NT2/D1 (cell line): ENCODE measurements at places on chromosomes 3 and 15.

GRCh38 chr3:190870127-190870526 is 7.6 kb upstream of the GMNC start:
- no peak for DNase-seq

DNA sequence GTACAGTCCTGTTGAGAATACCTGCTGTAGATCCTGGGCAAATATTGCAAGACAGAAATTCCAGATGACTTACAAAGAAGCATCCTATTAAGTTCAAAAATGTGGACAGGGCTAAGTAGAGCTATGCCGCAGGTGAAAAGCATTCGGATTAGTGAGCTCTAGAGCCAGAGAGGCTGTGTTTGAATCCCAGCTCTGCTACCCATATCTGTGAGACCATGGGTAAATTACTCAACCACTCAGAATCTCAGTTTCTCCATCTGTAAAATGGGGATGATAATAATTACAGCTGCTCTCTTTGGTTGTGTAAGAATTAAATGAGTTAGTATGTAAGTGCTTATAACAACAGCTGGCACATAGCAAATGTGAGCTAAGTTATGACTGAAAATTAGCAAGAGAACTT is 3.9 kb downstream of the ADAMTS7 start:
- DNase-seq: no peak

GRCh38 chr15:28107111-28107903 is 8.2 kb upstream of the OCA2 start:
- DNase-seq: no peak

DNA sequence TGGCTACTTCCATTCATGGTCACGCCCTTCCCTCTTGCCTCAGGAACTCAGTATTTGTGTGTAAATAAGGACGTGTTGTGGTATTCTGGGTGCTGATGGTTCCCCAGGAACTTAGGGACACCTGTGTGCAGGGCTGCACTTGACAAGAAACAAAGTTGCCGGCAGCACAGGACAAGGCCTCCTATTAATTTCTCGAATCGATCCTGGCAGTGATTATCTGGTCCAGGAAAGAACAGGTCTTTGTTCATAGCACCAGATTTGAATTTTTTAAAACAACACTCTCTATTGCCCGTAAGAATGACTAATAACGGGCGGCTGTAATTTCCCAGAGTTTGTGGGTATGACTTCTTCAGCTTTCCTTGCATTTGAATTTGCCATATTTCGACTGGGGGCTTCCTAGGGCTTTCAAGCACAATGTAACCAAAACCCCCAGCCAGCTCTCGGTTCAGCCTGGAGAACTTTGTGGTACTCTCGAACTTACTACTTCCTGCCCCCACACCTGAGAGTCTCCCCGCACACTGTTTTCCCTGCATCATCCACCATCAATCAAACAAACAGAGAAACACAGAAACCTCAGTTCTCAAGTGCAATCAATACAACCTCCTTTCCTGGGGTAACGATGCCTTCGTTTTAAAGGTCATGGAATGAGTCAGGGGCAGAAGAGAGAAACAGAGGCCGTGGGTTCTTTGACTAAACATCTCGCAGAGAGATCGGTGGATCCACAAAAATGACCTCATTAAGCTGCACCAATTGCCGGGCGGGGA is 241.7 kb upstream of the ICE2 start:
- DNase-seq: no peak

- no peak for DNase-seq
Observed at GRCh38 chr15:98304371-98304770, 343.9 kb downstream of the ARRDC4 start.

GRCh38 chr3:114879059-114880031 is 267.7 kb downstream of the ZBTB20 start:
- no peak for DNase-seq

GRCh38 chr3:53803124-53803815 is 42.9 kb downstream of the CHDH start:
- DNase-seq: no peak

GRCh38 chr3:25306066-25306465 is 122.0 kb upstream of the RARB start:
- no peak for DNase-seq

DNA sequence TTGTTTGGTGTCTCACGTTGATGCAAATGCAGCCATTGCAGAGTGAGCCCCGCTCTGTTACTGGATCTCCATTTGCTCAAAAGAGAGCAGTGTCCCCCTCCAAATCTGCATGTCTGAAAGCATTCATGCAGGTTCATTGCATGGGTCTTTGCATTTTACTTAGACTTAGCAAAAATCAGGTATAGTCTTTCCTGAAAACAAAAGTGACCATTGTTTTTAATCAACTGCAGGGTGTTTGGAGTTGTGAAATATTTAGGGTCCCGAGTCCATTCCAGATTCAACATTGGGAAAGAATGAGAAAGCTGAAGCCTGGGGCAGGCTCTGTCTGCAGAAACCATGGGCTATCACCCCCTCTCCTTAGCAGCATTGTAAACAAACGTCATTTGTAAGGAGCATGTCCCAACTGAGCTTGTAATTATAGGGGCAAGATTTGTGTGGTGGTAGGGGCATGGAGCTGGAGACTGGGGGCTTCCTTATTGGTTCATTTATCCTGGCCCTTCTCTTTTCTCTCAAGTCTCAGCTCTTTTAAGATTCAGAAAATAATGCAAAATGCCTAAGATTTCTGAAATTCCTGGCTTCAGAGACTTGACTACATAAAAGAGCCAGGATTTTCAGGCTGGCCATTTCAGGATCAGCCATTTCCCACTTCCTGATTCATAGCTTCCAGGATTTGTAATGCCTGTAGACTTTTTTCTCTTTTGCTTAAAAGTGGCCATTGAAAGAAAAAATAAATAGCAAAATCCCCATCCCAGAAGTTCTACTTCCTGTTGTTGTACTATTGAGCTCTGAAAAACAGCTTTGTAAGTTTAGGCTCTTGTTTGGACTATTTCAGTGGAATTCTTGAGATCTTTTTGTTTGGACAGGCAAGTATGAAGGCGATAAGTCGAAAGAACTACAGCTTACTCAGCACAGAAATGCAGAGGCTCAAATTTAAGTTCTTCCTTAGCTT is 23.0 kb downstream of the IGF1R start:
- DNase-seq: peak; percentile 75

GRCh38 chr3:155069729-155070128 is 10.4 kb upstream of the MME start:
- DNase-seq: no peak

DNA sequence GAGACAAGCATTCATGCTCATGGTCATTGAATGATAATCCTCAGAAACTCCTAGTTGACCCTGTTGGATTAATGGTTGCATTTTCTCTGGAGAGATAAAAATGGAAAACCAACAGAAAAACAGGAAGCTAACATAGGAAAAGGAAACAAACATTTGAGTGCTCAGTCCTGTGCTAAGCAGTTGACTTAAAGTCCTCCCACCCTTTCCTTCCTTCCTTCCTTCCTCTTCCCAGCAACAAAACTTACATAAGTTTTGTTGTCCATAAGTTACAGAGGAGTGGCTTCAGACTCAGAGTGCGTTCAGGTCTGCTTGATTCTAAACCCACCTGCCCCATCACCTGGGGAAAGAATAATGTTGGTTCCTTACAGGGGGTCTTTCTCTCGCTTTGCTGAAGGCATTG is 163.8 kb upstream of the RGMA start:
- DNase-seq: no peak

GRCh38 chr15:82543160-82543559 is 2.9 kb upstream of the RPS17 start:
- no peak for DNase-seq

- DNase-seq: no peak
Observed at GRCh38 chr3:157226173-157226847, 66.4 kb upstream of the CCNL1 start.

DNA sequence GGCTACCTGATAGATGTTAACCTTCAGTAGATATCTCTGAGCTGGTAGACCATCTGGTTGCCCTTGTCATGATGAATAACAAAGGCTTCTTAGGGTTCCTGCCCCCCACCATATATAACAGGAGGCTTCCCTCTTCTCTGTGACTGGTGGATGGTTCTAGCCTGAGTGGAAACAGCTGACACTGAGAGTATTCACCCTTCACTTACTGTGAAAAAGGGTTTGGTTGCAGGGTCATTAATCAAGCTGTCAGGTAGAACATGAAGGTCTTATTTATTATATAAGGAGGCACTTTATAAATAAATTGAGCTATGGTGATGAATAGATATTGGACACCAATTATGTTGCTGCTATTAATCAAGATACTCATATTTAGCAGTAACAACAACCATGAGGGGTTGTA is 58.6 kb downstream of the CACNA2D3 start:
- no peak for DNase-seq

DNA sequence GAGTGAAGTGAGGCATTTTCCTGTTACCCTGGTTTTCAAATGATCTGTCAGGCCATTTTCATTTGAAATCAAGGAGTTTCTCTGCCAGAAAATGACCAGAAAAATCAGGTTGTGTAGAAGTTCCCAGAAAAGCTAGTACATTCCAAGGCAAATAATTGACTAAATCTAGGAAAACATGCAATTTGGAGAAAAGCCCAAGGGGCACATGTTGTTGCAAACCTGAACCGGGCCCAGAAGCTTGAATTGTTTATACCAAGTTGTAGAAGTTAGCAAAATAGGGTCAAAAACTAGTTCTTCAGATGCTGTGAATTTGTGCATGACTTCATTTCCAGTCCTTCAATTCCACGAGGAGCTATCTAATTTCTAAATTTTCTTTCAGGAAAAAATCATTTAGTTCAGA is 31.0 kb downstream of the TRIM42 start:
- no peak for DNase-seq

DNA sequence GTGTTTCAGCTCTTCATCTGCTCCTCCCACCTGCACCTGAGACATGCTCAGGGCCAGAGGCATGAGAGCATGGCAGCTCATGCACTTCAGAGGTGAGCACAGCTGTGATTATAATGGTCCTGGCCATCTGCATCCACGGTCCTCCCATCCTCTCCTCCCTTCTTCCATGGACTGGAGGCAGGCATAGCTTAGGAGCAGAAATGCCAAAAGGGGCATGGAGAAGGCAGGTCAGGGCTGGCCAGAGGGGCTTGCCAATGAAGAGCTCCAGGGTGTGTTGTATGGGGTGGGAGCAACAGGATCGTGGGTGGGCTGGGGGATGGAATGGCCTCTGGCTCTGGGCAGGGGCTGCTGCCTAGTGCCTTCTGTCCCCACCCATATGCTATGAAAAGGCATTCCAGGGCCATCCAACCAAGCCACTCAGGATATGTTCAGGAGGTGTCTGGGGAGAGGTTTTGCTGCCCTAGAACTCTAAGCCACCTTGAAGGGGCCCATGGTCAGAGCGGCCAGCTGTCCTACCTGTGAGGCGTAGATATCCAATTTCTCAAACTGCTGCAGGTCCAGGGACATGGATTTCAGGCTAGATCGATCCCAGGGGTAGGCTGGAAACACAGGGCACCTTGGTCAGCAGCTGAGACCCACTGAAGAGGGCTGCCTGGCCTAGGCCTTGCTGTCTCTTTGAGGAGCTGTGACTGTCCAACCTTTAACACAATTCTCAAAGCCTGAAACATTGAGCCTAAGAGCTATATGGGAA is 26.1 kb downstream of the KY start:
- DNase-seq: no peak

- DNase-seq: no peak
Observed at GRCh38 chr15:89899295-89899945, 5.6 kb upstream of the AP3S2 start.

DNA sequence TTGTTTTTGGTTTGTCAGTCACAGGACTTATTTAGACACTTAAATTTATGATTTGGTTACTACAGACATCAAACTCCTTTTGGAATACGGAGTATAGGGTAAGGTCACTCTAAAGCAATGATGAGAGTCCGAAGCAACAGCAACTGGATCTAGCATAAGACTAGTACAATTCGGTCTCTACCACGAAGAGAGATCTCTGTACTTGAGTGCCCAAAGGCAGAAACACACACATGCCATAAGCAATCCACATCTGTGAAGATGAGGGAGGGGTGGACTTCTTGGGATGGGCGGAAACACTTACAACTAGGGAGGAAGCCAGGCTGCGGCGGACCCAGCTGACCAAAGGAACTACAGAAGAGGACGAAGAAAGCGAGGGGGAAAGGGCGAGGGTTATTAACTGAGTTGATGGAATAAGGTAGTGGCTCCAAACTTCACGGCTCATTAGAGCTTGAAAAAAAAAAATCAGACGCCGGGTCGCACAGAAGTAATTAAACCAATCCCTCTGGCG is 595 bp downstream of the DPH6 start:
- no peak for DNase-seq

- no peak for DNase-seq
Observed at GRCh38 chr3:24923570-24923969, 428.9 kb upstream of the THRB start.

GRCh38 chr3:194986208-194987043 is 284.5 kb downstream of the XXYLT1 start:
- DNase-seq: no peak

DNA sequence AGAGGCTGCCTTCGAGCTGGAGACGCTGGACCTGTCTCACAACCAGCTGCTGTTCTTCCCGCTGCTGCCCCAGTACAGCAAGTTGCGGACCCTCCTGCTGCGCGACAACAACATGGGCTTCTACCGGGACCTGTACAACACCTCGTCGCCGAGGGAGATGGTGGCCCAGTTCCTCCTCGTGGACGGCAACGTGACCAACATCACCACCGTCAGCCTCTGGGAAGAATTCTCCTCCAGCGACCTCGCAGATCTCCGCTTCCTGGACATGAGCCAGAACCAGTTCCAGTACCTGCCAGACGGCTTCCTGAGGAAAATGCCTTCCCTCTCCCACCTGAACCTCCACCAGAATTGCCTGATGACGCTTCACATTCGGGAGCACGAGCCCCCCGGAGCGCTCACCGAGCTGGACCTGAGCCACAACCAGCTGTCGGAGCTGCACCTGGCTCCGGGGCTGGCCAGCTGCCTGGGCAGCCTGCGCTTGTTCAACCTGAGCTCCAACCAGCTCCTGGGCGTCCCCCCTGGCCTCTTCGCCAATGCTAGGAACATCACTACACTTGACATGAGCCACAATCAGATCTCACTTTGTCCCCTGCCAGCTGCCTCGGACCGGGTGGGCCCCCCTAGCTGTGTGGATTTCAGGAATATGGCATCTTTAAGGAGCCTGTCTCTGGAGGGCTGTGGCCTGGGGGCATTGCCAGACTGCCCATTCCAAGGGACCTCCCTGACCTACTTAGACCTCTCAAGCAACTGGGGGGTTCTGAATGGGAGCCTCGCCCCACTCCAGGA is 21.1 kb downstream of the NRROS start:
- no peak for DNase-seq

DNA sequence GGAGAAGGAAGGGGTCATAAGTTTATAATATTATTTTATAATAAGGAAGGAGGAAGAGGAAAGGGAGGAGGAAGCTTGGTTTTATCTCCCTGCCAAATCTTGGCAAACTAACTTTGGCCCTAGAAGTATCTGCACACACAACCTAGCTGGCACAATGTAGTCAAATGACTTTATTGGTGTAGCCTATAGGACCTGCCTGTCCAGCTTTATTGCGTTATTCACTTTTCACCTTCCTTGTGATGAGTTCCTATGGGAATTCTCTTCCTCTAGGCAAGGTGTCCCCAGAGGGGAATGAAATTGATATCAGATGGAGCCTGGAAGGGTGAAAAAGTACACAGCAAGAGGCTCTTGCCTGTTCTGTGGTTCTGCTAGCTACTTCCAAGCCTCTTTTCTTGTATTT is 111.2 kb upstream of the SLC25A36 start:
- no peak for DNase-seq
